Heart right ventricle (tissue), 16 donors: ENCODE measurements at places on chromosomes 6 and 20.

DNA sequence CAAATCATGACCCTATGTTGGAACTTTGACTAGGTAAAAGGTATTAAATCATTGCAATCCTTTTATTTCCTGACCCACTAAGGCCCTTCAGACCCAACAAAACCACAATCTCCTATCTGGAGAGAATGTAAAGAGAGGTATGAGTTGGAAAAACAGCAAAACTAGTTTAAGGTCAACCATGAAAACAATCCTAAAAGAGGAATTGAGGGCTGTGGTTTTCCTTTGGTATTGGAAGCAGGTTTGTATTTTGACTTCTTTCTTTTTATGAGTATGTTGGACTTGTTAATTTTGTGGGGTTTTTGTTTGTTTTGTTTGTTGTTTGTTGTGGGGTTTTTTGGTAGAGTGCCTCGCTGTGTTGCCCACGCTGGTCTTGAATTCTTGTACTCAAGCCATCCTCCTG lies 4.7 kb upstream of the SEC63 start:
- no peak for DNase-seq

- DNase-seq, result no peak
These were observed 246.0 kb upstream of the TENT5A start for GRCh38 chr6:81998432-81998831.

DNA sequence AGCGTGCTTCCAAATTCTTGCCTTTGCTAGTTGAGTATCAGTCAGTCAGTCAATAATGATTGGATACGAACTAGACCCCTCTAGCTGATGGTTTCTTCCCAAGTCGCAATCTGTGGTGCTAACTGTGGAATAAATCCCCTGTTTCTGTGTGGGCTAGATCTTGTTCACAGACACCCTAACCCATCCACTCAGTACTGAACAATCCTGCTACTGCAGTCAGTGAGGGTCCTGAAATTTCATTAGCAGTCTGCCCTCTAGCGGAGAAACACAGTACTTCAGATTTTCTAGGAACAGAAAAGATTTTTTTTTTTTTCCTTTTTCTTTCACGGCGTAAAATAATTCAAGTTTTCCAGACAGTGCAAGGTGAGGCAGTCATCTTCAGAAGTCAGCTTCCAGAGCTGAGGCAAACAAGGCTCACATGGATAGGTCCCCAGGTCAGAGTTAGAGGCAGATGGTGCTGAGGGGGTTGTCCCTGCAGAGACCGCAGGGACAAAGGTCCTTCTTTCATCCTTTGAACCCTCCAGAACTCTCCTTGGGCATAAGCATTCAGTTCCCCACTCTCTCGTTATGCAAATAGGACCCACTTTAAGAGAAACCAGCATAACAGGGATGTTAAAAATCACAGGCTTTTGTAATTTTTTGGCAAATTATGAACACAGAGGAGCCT lies 119.6 kb downstream of the SCML4 start:
- peak; percentile 49 for DNase-seq

DNA sequence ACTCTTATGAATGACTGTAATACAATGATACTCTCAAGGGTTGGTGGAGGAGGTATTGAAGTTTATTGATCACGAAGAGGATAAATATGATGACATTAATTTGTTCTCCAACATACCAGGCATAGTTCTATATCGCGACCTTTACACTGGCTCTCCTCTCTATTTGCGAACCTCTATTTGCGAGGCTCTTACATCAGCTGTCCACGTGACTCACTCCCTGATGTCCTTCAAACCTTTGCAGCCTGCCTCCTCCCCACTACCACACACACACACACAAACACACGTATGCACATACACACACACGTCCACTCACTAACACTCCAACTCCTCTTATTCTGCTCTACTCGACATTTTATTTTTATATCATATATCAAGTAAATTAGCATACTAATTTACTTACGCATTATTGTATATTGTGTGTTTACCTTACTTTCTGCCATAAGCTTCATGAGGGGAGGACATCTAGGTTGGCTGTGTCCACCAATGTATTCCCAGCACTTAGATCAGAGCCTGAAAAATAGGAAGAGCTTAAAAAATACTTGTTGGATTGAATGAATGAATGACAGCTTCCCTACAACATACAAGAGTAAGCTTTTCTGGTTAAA lies 53.3 kb upstream of the TNFRSF21 start:
- DNase-seq, result no peak

- no peak for DNase-seq
These were observed 3.2 kb downstream of the TXLNB start for GRCh38 chr6:139288496-139289040.

GRCh38 chr6:25405442-25405841 lies 126.3 kb downstream of the CARMIL1 start:
- DNase-seq, result no peak

DNA sequence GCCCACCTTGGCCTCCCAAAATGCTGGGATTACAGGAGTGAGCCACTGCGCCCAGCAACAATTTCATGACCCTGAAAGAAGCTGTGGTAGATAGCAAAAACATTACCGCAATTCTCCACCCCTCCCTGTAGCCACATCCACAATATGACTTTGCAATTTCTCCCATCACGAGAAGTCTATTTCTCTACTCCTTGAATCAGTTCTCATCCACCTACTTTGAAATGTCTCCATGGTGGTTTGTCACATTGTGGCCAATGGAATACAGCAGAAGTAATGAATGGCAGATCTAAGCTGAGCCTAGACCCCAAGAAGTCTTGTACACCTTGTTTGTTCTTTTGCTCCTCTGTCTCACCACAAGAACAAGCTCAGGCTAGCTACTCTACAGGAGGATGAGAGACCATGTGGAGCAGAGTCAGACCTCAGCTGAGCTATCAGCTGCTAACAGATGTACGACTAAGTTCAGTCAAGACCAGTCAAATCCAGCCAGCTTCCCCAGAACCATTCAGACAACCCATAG lies 6.3 kb downstream of the OXT start:
- no peak for DNase-seq

DNA sequence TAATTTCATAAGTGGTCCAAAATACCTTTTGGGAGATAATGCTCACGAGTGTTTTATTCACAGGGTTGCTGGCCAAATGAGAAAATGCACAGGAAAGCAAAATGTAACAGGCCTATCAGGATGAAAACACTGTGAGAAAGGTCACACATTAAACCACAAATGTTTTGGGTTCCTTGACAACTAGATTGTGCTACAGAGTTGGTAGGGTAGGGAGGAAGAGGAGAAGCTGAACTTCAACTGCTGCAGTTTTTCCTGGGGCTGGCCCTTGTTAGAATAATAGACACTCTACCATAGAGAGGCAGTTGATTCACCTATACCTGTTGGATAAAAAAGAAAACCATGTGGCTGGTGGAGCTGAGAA lies 28.1 kb upstream of the PAQR8 start:
- DNase-seq, result no peak

- no peak for DNase-seq
These were observed 240.0 kb downstream of the TMEM242 start for GRCh38 chr6:157083343-157083742.

DNA sequence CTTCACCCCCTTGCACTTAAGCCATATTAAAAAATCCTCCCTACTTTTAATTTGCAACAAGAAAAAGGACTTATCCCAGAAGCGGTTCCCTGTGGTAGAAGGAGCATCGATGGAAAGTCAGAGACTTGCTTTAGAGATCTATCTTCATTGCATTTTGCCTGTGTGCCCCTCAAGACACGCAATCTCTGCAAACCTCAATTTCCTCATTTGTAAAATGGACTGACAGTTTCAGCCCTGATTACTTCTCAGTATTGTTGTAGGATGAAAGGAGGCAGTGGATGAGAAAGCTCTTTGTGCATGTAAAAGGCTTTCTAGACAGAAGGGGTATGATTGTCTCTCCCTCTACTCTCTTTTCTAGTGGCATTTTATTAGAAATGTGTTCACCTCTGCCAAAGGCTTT lies 410.2 kb downstream of the CDC5L start:
- no peak for DNase-seq
